CD14-positive monocyte (primary cell): ENCODE measurements at places on chromosomes 13 and 19. TPM values are rescaled to one million over a fixed set of nuclear protein-coding genes. Genes with fewer than 3 reads are reported as not detected.

- peak overlapping the region; percentile 68 for H3K4me3 ChIP-seq
- peak overlapping the region; percentile 92 for H3K27ac ChIP-seq
- H3K36me3 ChIP-seq: peaks cover 17% of the 10 kb centered on the region
- H3K27me3 ChIP-seq: no peaks in the 10 kb centered on the region
Measured at GRCh38 chr19:17125728-17126677, 50.4 kb downstream of the MYO9B start.

GRCh38 chr19:10011974-10012373 lies 1.3 kb upstream of the RDH8 start:
- peaks cover 41% of the 10 kb centered on the region for H3K27me3 ChIP-seq
- H3K36me3 ChIP-seq: no peaks in the 10 kb centered on the region
- no peak overlapping the region for H3K27ac ChIP-seq
- H3K4me3 ChIP-seq: no peak overlapping the region

DNA sequence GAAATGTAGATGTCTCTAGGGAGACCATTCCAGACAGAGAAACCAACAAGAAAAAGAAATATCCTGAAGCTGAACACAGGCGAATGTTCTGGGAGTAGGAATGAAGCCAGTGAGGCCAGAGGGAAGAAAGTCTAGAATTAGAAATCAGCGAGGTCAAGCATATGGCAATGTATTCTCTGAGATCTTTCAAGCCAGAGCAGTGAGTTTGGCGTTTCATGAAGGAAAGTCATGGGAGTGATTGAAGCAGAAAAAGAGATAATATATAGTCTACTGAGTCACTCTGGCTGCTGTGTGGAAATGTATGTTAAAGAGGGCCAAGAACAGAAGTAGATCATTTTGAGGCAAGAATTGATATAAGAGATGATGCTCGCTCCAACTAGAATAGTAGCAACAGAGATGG lies 576.0 kb downstream of the PCDH17 start:
- H3K27ac ChIP-seq: no peak overlapping the region
- no peak for DNase-seq
- H3K27me3 ChIP-seq: no peaks in the 10 kb centered on the region
- H3K36me3 ChIP-seq: no peaks in the 10 kb centered on the region
- H3K4me1 ChIP-seq: no peaks in the 10 kb centered on the region
- no peak overlapping the region for H3K4me3 ChIP-seq

DNA sequence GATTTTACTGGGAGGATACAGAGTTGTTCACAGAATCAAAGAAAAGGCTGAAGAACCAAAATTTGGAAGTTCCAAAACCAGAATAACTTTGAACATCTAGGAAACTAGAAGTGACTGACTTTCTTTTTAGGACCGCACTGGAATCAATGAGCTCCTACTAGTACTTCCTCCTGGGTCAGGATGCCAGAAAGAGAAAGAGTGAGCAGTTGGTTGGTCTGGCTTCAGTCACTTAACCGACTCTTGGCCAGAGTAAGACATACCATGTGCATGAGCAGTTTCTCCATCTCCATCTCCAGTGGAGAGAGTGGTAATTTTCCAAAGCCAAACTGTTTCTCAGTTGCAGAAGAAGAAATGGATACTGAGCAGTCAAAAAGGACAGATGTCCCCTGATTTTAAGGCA lies 27.1 kb upstream of the MTUS2 start:
- no peak overlapping the region for H3K27ac ChIP-seq
- H3K4me1 ChIP-seq: peaks cover 3% of the 10 kb centered on the region
- no peak overlapping the region for H3K4me3 ChIP-seq
- no peak for DNase-seq
- H3K27me3 ChIP-seq: peaks cover 3% of the 10 kb centered on the region

GRCh38 chr13:29530901-29531300 lies 64.6 kb downstream of the SLC7A1 start:
- peaks cover 92% of the 10 kb centered on the region for H3K36me3 ChIP-seq
- H3K27ac ChIP-seq: no peak overlapping the region
- no peak overlapping the region for H3K4me3 ChIP-seq
- no peaks in the 10 kb centered on the region for H3K27me3 ChIP-seq
- no peak for DNase-seq
- H3K4me1 ChIP-seq: no peaks in the 10 kb centered on the region

GRCh38 chr13:35912841-35913240 lies 218.3 kb downstream of the DCLK1 start:
- H3K27me3 ChIP-seq: no peaks in the 10 kb centered on the region
- no peak overlapping the region for H3K4me3 ChIP-seq
- no peaks in the 10 kb centered on the region for H3K36me3 ChIP-seq
- no peak overlapping the region for H3K27ac ChIP-seq
- no peak for DNase-seq
- H3K4me1 ChIP-seq: no peaks in the 10 kb centered on the region

GRCh38 chr13:70189981-70190380 lies 81.7 kb upstream of the KLHL1 start:
- no peaks in the 10 kb centered on the region for H3K4me1 ChIP-seq
- H3K27ac ChIP-seq: no peak overlapping the region
- H3K4me3 ChIP-seq: no peak overlapping the region
- DNase-seq: no peak
- H3K36me3 ChIP-seq: no peaks in the 10 kb centered on the region

DNA sequence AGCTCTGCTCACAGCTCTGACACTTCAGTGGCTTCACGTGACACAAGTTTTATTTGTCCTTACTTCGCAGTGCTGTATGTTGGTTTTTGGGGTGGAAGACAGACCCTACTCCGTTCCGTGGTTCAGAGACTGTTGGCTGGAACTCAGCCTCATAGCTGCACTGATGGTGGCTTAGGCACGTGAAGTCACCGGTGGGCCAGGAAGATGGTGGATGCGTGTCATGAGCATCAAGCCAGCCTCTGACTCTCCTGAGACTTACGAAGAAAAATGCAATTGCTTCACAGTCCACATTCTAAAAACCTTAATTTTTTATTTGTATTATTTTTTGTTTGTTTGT lies 161.4 kb upstream of the SOX1 start:
- no peak for DNase-seq
- no peak overlapping the region for H3K4me3 ChIP-seq
- H3K4me1 ChIP-seq: no peaks in the 10 kb centered on the region
- H3K36me3 ChIP-seq: no peaks in the 10 kb centered on the region
- no peaks in the 10 kb centered on the region for H3K27me3 ChIP-seq
- no peak overlapping the region for H3K27ac ChIP-seq

The SBK3 gene
- polyA plus RNA-seq: not detected in 2 replicates

The BCL2L12 gene
- 5.7 TPM for polyA plus RNA-seq

The CEACAM16 gene
- polyA plus RNA-seq: not detected in 2 replicates

The ATP4A gene
- not detected for polyA plus RNA-seq
